ENCODE measurements at places on chromosomes 1 and 21. TPM values are rescaled to one million over a fixed set of nuclear protein-coding genes. Genes with fewer than 3 reads are reported as not detected.
A peak's percentile ranks its signal among the peaks of the same experiment; 100 is the strongest.

RGS16 gene
- 8.3 TPM for total RNA-seq

KIF17 gene
- total RNA-seq, result 0.85 TPM

CDC7 gene
- 18.3 TPM for total RNA-seq

LCA5L gene
- 1.6 TPM for total RNA-seq

ODF2L gene
- 38.8 TPM for total RNA-seq

TMEM52 gene
- 0.28 TPM for total RNA-seq

LDLRAD1 gene
- total RNA-seq, result not detected

NBPF8 gene
- total RNA-seq, result 6.6 TPM

DNA sequence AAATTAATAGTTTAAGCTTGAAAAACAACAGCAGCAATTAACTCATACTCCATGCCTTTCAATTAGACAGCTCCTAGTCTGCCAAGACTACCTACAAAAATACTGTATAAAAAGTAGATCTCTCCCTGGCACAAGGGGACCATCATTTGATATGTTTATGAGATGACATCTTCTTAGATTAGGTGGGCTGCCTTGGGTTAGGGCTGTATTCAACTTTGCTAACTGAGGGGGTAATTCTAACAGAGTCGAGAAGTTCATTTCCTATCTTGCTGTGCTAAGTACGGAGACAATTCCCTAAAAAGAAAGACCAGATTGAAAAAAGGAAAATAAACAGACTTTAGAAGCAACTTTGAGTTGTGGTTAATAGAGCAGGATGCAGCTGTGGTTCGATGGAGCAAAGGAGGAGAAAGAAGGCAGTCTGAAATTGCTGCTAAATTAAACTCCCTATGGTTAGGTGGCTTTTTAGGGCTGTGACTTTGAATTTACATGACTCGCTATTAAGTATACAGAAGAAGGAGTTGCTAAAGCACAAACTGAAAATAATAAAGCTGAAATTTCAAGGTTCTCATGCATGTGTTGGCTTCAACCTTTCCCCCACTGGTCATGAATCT is 75.4 kb downstream of the CDC7 start:
- no peak overlapping the region for H3K27ac ChIP-seq
- H3K36me3 ChIP-seq, result no peaks in the 10 kb centered on the region
- no peak for DNase-seq
- H3K4me3 ChIP-seq, result no peak overlapping the region
- H3K27me3 ChIP-seq, result no peaks in the 10 kb centered on the region

DNA sequence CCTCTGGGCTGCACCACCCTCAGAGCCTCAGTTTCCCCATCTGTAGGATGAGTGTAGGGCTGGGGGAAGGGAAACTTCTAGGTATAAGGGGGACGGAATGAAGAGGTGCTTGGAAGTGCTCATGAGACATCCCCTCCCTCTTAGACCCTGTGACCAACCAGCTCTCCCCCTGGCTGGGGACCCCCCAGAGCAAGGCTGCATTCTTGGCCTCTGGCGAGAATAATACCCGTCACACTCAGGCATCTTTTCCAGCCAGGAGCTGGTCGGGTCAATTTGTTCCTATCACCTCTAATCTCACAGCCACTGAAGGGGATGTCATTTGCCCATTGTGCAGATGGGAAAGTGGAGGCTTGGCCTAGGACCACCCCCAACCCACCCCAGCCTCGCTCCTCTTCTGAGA is 443.0 kb downstream of the PTPRU start:
- no peak overlapping the region for H3K27ac ChIP-seq
- no peak overlapping the region for H3K4me3 ChIP-seq
- no peaks in the 10 kb centered on the region for H3K36me3 ChIP-seq
- no peaks in the 10 kb centered on the region for H3K27me3 ChIP-seq
- H3K4me1 ChIP-seq, result no peaks in the 10 kb centered on the region

DNA sequence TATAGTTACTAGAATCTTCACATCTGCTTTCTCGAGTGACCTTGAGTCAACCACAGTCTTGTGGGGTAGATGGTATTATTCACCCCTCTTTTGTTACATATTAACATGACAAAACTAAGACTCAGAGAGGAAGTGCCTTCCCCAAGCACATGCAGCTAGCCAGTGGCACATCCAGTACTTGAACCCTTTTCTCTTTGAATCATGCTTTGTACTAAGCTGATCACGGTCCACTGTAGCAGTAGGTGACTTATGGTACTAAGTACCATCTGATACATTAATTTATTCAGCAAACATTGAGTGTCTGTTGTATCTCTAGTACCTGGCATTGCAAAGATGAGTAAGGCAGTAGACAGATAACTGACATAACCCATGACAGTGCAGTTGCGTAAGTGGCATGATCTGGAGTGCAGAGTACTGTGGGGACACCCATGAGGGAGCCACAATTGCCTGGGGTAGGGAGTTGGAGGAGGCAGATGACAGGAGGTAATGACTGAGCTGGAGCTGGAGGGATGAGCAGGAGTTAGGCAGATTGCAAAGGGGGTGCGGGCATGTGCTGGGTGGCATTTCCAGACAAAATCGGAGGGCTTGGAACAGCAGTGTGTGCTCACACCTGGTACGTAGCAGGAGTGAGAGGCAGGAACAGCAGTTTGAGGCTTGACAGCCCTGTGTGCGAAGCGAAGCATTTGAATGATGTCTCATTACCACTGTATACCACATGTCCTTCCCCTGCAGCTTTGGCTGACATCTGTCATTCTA is 29.8 kb downstream of the UCK2 start:
- no peak overlapping the region for H3K4me3 ChIP-seq
- H3K4me1 ChIP-seq, result peaks cover 69% of the 10 kb centered on the region
- no peak for DNase-seq
- no peak overlapping the region for H3K27ac ChIP-seq

- H3K4me1 ChIP-seq, result peaks cover 3% of the 10 kb centered on the region
- DNase-seq, result no peak
- H3K4me3 ChIP-seq, result no peak overlapping the region
- no peaks in the 10 kb centered on the region for H3K36me3 ChIP-seq
- H3K27me3 ChIP-seq, result no peaks in the 10 kb centered on the region
- no peak overlapping the region for H3K27ac ChIP-seq
Measured at GRCh38 chr1:208923456-208923855, 660.1 kb upstream of the CAMK1G start.

- DNase-seq, result no peak
- H3K4me3 ChIP-seq, result no peak overlapping the region
- H3K4me1 ChIP-seq, result peaks cover 3% of the 10 kb centered on the region
- H3K27ac ChIP-seq, result no peak overlapping the region
- H3K36me3 ChIP-seq, result no peaks in the 10 kb centered on the region
- no peaks in the 10 kb centered on the region for H3K27me3 ChIP-seq
Measured at GRCh38 chr1:107875689-107876088, 89.3 kb downstream of the VAV3 start.

DNA sequence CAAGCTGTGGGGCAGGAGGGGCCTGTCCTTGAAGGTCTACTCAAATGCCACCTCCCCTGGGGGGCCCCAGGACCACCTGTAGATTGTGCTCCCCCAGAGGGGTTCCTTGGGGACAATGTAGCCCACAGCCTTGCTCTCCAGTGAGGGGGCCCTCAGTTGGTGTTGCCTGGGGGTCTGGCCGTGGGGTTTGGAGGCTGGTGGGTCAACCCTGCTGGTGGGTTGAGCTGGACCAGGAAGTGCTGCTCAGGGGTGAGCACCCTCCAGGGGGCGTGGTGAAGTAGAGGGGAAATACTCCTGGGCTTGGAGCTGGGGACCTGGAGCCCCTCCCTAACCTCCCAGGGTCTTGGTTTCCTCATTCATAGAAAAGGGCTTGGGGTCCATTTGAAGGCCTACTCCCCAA is 143.6 kb upstream of the WNT4 start:
- no peak for DNase-seq
- no peaks in the 10 kb centered on the region for H3K36me3 ChIP-seq
- H3K27me3 ChIP-seq, result no peaks in the 10 kb centered on the region
- no peak overlapping the region for H3K4me3 ChIP-seq
- H3K4me1 ChIP-seq, result no peaks in the 10 kb centered on the region
- H3K27ac ChIP-seq, result no peak overlapping the region

GRCh38 chr1:168506204-168506819 is 37.5 kb downstream of the XCL2 start:
- H3K4me3 ChIP-seq, result no peak overlapping the region
- H3K4me1 ChIP-seq, result no peaks in the 10 kb centered on the region
- H3K27ac ChIP-seq, result no peak overlapping the region
- no peaks in the 10 kb centered on the region for H3K36me3 ChIP-seq
- DNase-seq, result no peak

DNA sequence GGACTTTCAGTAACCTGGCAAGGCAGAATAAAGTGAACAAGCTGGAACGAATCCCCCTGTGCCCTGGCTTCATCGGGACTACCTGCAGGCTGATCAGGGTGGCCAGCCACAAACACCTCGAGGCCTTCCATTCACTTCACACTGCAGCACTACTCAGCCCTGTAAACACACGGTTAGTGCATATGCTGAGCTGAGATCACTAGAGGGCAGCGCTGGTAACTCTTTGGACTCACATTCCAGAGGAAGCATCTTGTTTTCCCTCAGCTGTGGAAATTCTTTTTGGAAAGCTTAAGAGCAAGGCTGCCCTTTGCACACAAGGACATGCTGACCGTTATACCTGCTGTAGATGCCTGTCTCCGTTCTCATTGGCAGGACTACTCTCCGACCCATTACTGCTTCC is 32.1 kb downstream of the PCSK9 start:
- peaks cover 12% of the 10 kb centered on the region for H3K4me1 ChIP-seq
- H3K27ac ChIP-seq, result no peak overlapping the region
- H3K36me3 ChIP-seq, result peaks cover 85% of the 10 kb centered on the region
- no peak for DNase-seq
- no peaks in the 10 kb centered on the region for H3K27me3 ChIP-seq
- no peak overlapping the region for H3K4me3 ChIP-seq

DNA sequence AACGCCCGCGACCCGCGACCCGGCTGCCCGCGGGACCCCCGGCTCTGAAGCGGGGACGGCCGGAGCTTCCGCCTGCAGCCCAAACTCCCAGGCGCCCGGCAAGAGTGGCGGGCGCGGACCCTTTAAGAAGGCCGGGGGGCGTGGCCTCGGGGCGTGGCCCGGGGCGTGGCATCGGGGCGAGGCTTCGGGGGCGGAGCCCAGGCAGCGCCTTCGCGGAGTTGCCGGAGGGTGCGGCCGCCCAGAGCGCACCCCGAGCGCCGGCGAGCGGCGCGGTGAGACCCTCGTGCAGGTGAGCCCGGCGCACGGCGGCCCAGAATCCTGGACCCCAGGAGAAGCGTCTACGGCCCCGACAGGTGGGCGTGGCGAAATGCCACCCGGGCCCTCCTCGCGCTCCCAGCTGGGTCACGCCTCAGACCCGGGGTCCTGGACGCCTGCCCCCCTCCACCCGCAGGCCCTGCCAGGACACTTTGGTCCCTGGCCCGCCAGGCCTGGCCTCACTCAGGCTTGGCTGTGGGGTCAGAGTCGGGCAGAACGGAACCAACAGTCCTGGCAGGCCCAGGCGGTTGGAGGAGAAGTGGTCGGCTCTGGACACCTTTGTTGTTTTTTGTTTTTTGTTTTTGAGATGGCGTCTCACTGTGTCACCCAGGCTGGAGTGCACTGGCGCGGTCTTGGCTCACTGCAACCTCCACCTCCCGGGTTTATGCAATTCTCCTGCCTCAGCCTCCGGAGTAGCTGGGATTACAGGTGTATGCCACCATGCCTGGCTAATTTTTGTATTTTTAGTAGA is 14.4 kb downstream of the RNF223 start:
- H3K27ac ChIP-seq, result no peak overlapping the region
- peaks cover 77% of the 10 kb centered on the region for H3K27me3 ChIP-seq
- peak; percentile 83 for DNase-seq
- H3K36me3 ChIP-seq, result no peaks in the 10 kb centered on the region
- H3K4me3 ChIP-seq, result peak overlapping the region; percentile 67

- no peak overlapping the region for H3K27ac ChIP-seq
- H3K4me3 ChIP-seq, result no peak overlapping the region
- H3K4me1 ChIP-seq, result peaks cover 8% of the 10 kb centered on the region
- H3K27me3 ChIP-seq, result peaks cover 20% of the 10 kb centered on the region
- H3K36me3 ChIP-seq, result no peaks in the 10 kb centered on the region
Measured at GRCh38 chr21:41483415-41483814, 24.5 kb downstream of the TMPRSS2 start.

All from thymus (tissue), 14 donors.